ENCODE measurements at places on chromosomes 2 and 18.

DNA sequence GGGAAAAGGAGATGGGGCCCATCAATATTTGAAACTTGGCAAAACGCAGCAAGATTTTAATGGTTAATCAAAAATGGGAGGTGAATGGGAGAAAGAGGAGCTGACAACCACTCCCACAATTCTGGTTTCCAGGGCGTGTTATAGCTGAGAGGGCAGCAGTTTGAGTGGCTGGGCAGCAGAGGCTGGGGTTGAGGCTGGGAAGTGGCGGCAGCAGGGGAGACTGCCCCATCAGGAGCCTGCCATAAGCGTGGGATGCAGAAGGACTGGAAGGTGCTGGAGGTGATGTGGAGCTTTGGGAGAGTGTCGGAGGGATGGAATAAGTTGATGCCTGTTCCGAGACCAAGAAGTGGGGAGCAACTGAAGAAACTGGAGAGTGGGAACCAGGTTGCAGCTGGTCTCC, 48.9 kb upstream of the SH3RF3 start:
- no peak for DNase-seq

- DNase-seq, result no peak
These were observed 542 bp upstream of the CNNM3 start for GRCh38 chr2:96815326-96816126.

DNA sequence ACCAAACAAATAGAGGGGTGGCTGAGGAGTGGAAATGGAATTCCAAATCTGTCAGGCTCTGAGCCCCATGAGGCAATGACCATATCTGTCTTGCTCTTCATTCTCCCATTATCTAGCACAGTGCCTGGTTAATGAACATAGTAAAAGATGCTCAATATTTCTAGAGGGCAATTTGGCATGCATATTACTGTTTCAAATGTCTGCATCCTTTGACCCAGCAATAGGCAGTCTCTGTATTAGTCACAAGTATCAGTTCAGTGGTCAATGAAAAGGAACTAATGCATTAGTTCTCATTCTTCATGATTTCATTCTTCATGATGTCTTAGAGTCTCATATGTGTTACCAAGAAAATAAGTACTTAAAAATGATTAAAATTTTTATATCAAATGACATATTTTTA, 28.4 kb upstream of the MALL start:
- DNase-seq, result no peak

GRCh38 chr18:48599391-48599790, 60.6 kb downstream of the CTIF start:
- DNase-seq, result no peak

DNA sequence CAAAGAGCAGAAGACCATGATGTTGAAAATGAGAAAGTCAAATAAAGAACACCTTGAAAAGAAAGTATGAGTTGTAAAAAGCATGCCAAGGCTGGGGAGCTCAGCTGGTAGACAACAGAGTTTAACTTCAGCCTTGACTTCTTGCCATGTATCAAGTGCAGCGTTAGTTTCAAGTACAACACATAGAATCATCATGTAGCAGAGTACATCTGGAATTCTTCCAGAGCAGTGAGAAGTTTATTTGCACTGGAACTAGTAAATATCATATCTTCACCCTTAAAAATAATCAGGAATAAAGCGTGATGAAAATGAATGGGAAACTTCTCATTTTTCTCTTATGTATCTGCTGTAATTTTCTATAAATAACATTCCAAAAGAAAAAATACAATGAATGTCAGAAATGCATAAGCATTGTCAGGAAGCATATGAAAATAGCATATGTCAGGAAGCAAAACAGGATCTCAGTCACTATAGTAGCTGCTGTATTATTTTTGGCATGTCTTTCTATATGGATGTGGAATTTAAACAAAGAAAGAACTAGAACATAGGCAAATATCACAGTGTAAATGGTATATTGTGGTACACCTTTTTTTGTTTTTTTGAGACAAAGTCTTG, 10.1 kb upstream of the SULT1C4 start:
- DNase-seq, result no peak

- DNase-seq, result no peak
These were observed 106.0 kb upstream of the TAF1B start for GRCh38 chr2:9737053-9737875.

GRCh38 chr2:239441261-239442078, 40.6 kb upstream of the HDAC4 start:
- DNase-seq, result no peak

- no peak for DNase-seq
These were observed 16.7 kb downstream of the COLEC11 start for GRCh38 chr2:3611589-3611988.

DNA sequence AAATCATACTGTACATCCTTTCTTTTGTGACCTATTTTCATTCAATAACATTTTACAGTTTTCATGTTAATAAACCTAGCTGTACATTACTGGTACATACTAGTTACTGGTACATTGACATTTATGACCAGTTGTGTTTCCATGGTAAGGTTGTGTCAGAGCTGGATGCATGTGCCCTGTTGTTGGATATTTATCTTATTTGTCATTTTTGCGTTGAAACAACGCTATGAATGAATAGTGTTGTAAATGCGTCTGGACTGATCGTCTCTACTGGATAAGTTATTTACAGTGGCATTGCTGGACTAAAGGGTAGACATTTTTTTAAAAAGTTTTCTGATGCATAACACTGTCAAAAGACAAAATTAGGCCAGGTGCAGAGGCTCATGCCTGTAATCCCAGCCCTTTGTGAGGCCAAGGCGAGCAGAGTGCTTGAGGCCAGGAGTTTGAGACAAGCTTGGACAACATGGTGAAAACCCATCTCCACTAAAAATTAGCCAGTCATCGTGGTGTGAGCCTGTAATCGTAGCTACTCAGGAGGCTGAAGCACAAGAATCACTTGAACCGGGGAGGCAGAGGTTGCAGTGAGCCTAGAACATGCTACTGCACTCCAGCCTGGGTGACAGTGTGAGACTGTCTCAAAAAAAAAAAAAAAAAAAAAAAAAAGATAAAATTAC, 40.2 kb downstream of the MCFD2 start:
- no peak for DNase-seq

DNA sequence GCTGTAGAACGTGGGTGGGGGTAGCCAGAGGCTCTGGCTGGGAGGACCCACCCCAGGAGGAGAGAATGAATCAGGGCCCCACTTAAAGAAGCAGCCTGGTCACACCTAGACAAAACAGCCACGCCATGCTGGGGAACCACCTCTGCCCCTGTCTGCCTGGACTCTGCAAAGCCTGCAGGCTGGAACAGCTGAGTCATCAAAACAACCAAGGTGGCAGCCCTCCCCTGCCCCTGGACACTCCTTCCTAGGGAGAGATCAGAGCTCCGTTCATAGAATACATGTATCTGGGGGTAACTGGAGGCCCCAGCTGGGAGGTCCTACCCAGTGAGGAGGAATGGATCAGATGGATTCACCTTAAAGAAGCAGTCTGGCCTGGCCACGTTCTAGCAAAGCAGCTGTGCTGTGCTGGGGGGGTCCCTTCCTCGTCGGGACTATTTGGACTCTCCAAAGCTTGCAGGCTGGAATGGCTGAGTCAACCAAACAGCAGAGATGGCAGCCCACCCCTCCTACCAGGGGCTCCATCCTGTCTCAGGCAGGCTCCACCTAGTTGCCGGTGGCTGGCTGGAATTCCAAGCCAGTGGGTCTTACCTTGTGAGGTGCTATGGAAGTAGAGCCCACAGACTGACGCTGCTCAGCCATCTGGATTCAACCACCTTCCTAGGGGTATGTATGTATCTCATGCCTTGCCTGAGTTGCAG, 50.5 kb upstream of the NT5C1B start:
- DNase-seq, result no peak

DNA sequence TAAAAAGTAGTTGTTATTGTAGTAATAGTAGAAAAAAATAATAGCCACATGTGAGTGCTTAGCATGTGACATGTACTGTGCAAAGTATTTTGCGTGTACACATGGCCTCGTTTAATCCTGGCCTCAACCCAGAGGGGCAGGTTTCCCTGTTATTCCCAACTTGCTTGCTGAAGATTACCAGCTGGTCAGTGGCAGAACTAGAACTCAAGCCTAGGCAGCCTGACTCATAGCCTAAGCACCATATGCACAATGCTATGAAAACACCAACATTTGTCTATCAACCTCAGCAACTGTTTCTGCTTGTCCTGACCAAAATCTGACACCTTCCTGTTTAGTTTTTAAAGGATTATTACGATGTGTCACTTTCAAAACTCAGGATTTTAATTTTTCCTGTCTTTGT, 234.9 kb upstream of the SMAD7 start:
- no peak for DNase-seq

DNA sequence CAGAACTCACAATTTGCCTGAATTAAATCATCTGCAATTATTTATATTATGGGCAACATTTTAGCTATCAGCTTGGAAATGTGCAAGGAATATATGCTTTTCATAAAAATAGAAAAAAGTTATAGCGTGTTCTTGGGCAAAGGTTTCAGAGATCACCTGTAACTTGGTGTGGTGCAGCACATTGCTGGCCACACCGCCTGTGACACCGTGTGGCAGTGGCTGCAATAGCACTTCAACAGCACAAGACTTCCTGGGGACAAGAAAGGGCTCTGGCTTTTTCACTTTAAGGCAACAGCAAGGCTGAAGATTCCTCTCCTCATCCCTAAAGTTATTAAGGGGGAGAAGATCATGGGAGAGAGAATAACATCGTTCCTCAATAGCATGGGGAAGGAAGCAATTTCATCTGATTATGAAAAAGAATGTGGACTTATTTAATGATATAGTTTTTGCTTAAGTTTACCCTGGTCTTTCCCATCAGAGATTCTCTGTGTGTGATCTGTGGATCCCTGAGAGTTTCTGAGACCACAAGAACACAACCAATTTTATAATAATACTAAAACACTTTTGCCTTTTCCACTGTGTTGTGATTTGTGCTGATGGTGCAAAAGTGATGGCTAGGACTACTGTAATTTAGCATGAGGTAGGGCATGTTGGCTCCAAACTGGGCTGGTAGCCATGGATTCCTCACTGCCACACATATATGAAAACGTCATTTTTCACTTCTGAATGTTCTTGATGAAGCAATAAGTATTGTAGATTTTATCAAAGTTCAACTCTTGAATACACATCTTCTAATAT, 15.0 kb upstream of the SERPINB3 start:
- no peak for DNase-seq

DNA sequence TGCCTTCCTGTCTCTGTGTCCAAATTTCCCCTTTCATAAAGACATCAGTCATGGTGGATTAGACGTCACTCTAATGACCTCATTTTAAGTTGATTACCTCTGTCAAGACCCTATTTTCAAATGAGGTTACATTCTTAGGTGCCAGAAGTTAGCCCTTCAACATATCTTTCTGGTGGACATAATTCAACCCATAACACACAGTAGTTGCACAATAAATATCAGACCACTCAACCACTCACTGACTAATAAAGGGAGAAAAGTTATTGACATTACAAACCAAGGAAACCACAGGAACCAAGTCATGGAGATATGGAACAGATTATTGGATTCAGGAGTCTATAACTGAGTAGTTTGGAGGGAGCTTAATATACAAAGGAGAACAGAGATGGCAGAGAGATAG, 377.4 kb upstream of the ACVR2A start:
- DNase-seq, result no peak

- DNase-seq, result no peak
These were observed 19.6 kb upstream of the CREB1 start for GRCh38 chr2:207510148-207510547.

- DNase-seq, result no peak
These were observed 47.2 kb upstream of the CDC42EP3 start for GRCh38 chr2:37718515-37719161.

GRCh38 chr18:9757827-9758621, 49.9 kb downstream of the RAB31 start:
- no peak for DNase-seq

DNA sequence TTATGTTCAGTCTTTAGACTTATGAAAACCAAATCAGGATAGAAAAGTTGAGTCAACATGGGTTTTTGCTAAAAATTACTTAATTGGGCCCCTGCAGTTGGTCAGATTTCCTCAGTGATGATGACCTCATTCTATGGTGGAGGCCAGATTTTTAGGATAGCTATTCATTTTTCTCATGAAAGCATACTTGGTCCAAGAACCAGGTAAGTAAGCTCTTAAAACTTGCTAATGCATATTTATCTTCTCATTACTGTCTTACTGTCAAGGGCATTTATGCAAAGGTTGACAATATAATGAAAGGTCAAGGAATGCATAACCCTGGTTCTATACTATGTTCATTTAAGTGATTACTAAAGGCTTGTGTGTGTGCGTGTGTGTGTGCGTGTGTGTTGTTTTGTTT, 650.6 kb downstream of the SATB2 start:
- no peak for DNase-seq

DNA sequence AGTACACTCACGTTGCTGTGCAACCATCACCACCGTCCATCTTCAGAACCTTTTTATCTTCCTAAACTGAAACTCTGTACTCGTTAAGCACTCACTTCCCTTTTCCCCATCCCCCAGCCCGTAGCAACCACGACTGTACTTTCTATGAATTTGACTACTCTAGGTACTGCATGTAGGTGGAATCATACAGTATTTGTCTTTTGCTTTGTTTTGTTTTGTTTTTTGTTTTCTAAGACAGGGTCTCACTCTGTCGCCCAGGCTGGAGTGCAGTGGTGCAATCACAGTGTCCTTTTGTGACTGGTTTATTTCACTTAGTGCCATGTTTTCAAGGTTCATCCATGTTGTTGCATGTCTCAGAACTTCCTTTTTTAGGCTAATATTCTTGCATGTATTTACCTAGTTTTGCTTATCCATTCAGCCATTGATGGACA, 7.0 kb upstream of the TYMS start:
- DNase-seq, result no peak

Measured in stimulated activated CD8-positive, alpha-beta memory T cell treated with anti-CD3 and anti-CD28 coated beads, Interleukin-4, amount 100 ng/mL, for 1 hour (primary cell).